Right ventricle myocardium superior (tissue), 1 donor: ENCODE measurements at places on chromosomes 12 and 14. TPM values are rescaled to one million over a fixed set of nuclear protein-coding genes. Genes with fewer than 3 reads are reported as not detected.

DNA sequence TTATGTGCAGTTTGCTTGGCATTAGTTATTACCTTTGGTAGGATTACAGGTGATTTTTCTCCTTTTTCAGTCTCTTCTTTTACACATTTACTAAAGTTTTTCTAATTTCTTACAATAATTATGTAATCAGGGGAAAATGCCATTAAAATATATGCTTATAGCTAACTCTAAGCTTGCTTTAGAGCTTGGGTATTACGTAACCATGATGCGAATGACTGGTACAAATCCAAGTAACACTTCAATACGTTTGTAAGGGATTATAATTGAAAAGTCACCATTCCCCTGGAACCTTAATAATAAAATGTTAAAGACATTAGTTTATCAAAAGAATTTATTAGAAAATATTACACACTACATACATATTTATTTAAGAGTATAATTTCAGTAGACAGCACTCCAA, 71.6 kb downstream of the SCAF11 start:
- DNase-seq: no peak

DNA sequence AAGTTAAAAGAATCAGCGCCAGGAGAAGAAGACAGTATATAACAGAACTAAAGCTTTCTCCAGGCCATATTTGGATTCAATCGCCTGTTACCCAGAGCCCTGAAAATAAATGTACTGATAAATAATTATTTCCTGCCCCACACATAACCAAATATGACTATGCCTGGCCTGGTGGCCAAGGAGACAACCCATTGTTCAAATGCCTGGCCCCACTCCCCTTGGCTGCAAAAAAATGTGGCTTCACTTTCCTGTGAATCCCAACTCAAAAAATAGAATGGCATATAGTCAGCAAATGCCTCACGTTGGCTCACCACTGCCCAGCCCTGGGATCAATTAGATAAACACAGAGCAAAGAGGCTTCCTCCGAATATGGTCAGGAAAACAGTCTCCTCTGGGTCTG, 472.1 kb downstream of the BCL11B start:
- no peak for DNase-seq

- no peak for DNase-seq
These were observed 145.4 kb downstream of the TMTC2 start for GRCh38 chr12:82832096-82832495.

- DNase-seq: peak; percentile 59
These were observed at the start of gene BCL11B for GRCh38 chr14:99271951-99272631. TSS of gene BCL11B (minus strand) at chr14:99272197. CDS start at chr14:99271218, 979 bp downstream.

Gene VPS29
- 108 TPM for total RNA-seq
